ENCODE measurements at places on chromosomes 11 and 22.

DNA sequence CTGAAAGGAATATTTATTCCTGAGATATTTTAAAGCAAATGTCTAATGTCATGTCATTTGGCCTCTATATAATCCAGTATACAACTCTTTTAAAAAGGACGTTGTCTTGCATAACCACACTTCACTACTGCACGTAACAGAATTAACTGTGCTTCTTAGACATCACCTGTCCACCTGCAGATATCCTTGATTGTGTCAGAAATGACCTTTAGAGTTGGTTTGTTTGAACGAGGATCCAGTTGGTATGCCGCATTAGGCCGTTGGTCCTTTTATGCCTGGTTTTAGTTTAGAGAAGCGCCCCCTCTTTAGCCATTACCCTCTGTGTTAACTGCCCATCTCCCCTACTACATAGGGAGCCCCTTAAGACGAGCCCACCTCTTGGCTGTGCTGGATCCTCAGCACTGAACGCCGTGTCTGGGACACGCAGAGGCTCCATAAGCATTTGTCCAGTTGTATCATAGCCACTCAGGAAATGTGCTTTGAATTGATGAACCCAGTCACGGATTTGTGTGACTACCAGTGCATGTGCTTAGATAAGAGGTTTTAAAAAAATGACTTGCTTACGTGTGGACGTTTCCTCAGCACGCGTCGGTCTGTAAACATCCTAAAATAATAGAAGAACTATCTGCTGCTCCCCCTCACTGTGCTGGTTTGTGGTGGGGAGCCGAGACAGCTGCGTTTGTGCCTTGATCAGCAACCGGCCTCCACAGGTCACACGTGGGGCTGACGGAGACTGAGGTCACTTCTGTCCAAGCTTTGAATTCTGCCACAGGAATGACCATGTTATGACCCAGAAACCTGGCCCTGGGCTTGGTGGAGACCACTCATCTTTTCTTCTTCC is 4.0 kb downstream of the MICAL2 start:
- DNase-seq = no peak

GRCh38 chr11:114359342-114359741 is 41.0 kb downstream of the C11orf71 start:
- no peak for DNase-seq

- DNase-seq = no peak
Observed at GRCh38 chr11:64620381-64620971, 29.5 kb downstream of the SLC22A12 start.

DNA sequence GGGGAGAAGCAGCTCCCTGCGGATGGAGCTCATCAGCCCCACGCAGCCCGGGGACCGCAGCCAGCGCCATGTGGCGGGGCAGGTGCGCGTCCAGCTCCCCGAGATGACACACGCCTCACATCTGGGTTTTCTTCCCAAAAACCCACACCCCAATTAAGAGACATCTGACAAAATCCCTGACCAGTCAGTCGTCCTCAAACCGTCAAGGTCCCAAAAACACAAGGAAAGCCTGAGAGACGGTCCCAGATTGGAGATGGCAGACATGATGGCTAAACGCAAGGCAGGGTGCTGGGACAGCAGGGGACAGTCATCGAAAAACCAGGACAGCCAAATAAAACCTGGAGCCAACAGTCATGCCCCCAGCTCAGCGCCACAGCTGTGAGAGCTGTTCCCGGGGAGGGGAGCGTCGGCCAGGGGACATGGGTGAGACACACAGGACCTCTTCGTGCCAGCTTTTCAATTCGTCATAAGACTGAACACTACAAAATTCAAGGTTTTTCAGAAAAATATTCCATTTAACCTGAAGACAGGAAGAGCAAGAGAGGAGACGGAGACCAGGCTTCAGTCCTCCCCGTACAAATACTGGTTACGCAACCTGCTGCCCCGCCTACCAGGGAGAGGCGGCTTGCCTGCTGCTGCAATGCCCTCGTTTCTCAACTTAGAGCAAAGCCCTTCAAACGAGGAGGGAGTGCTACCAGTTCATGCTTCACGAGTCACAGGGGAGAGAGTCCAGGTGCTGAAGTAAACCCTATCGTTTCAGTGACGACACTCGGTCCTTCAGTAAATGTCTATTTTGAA is 10.5 kb downstream of the TOLLIP start:
- DNase-seq = peak; percentile 33

GRCh38 chr11:78223320-78223954 is 34.7 kb downstream of the USP35 start:
- DNase-seq = no peak

DNA sequence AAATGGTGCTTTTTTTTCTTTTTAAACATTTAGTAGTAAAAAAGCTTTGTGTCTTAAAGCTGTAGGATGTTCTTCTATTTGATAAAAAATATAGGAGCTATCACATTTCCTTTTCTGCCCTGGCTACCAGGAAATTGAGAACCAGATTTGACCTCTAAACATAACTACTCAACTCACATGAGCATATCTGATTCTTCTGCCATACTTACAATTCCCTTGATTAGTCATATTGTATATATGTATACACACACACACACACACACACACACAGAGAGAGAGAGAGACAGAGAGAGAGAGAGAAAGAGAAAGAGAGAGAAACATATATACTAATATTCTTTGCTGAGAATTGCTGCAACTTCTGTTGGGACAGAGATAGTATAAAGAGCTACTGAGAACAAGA is 23.0 kb upstream of the GDPD4 start:
- no peak for DNase-seq

DNA sequence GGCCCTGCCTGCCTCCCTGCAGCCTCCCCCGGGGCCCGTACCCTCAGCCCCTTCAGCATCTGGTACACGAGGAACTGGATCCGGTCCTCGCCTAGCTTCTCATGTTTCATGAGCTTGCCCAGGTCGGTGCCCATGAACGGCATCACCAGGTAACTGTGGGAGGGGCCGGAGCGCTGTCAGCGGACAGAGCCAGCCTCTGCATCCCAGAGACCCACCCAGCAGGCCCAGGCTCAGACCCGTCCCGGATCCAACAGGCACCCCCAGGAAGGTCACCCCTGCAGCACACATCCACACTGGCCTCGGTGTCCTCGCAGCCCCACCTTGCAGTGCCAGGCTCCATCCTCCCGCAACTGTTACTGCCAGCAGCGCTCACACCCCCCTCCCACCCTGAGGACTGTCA is 4.4 kb downstream of the MAPK12 start:
- DNase-seq = no peak

DNA sequence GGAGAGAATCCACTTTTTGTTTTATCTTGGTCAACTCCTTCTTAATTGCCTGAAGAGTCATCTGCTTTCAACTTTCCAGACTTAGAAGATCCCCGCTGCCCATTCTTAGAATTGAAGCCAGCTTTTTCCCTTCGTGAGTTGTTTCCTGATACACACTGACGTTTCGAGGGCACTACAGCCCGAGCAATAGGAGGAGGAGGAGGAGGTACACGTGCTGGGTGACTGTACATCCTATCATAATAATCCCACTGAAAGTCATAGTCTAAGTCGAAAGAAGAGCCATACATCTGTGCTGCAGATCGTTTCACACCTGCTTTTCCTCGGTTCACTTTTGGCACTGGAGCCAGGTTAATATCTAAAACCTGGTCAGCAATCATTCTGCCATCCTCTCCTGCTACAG is 606.1 kb downstream of the DLG2 start:
- DNase-seq = no peak

Measured in AG09309 (cell line).